ENCODE measurements at places on chromosomes 2 and 18.

- peak; percentile 92 for DNase-seq
These were observed 19.2 kb downstream of the NEURL3 start for GRCh38 chr2:96485751-96486651.

DNA sequence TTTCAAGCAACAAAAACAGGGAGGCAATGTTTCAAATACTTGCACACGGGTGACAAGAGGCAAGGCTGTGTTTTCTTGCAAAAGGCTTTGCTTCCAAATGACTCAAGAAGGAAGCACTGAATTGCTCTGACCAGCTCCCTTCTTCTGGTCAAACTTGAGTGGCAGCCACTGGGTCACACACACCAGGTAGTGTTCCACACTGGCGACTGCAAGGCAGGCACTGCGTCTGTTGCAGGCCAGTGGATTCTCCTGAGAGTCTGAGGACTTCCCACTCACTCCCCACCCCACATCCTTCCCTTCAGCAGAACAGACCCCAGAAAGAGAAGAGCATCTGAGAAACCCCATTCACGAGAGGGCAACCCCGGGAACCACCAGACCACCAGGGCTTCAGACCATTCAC is 19.8 kb downstream of the PARD6G start:
- DNase-seq: no peak

- DNase-seq: peak; percentile 86
These were observed 50.6 kb downstream of the SLC16A14 start for GRCh38 chr2:230018153-230018552.

DNA sequence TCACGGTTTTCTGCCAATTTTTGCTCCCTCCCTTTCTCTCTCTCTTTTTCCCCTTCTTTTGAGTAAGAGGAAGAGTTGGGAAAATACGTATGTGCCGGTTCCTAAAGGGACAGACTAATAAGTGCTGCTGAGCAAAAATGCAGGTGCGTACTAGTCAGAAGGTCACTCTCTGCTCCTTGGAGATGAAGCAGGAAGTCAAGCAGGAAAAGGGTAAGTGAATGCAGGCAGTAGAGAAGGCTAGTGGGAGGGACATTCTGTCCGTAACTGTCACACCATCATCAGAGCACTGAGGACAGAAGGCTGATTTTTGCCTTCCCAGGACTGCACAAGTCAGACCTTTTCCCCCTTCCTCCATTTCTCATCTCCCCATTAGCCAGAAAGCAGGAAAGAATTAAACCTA is 105.7 kb downstream of the CDH2 start:
- DNase-seq: no peak

DNA sequence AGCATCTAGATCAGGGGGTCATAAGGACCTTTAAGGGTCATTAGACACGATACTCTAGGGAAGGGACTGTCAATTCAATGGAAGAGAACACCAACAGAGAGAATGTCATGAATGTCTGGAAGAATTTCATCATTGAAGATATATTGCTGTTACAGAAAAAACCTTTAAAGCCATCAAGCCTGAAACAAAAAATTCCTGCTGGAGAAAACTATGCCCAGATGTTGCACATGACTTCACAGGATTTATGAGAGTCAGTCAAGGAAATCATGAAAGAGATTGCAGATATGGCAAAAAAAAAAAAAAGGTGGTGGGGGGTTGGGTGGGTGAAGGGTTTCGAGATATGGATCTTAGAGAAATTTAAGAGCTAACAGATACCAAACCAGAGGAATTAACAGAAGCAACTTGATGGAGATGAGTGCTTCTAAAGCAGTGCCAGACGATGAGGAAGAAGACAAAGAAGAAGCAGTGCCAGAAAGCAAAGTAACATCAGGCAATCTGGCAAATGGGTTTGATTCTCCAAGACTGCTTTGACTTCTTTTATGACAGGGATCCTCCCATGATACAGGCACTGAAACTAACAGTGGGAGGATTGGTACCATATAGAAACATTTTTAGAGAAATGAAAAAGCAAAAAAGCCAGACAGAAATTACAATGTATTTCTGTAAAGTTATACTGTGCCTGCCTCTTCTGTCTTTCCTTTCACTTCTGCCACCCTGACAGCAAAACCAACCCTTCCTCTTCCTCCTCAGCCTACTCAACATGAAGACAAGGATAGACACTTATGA is 28.5 kb downstream of the MAP4K3 start:
- no peak for DNase-seq

- no peak for DNase-seq
These were observed 116.3 kb downstream of the ZNF532 start for GRCh38 chr18:58980991-58981390.

DNA sequence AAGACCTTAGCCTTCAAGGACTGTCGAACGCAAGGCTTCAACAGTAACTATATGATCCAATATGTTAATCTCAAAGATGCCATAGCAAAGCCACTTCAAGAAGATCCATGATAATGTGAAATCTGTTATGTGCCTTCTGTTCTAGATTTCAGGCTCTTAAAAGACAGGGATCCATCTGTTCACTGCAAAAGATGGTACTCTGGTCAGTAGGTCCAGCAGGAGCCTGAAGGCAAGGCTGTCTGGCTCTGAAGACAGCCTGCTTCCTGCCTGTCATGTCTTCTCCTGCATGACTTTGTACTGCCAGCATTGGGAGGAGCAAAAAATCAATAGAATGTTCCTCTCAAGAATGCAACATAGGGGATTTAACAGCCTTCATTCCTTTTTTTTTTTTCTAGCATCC is 270.8 kb upstream of the PARD3B start:
- no peak for DNase-seq

GRCh38 chr18:4677006-4677405 is 221.9 kb upstream of the DLGAP1 start:
- no peak for DNase-seq

DNA sequence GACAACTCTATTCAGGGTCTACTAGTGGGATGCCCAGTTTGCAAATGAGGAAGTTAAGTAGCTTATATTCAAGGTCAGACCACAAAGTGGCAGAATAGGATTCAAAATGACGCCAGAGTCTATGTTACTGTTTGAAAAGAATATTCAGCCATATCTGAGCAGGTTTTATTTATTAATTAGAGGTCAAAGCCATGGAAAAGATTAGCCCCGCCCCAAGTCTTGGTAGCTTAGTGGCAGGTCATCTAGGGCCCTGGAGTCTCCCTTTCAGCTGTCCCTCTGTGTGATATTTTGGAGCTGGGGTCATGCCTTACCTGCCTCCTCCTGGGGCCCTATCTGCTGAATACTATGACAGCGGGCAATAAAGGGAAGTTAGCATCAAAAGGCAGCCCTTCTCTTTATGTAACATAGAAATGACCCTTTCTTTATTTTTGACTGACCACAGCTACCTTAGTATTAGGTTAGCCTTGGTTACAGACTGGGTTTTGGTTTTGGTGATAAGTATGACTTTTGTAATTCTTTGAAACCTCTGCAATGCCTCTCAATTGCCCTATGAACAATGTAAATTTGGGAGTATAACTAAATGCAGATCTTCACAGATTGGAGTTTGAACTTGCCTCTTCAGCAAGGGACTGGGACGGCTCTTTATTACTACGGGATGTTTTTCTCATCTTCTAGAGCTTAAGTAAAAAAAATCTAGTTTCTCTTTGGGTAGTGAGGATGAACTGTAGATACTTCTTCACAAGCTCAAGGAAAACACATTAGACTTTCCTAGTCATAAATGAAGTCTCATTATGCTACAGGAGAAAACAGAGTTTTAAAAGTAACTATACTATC is 153.0 kb upstream of the ITGA4 start:
- DNase-seq: no peak

DNA sequence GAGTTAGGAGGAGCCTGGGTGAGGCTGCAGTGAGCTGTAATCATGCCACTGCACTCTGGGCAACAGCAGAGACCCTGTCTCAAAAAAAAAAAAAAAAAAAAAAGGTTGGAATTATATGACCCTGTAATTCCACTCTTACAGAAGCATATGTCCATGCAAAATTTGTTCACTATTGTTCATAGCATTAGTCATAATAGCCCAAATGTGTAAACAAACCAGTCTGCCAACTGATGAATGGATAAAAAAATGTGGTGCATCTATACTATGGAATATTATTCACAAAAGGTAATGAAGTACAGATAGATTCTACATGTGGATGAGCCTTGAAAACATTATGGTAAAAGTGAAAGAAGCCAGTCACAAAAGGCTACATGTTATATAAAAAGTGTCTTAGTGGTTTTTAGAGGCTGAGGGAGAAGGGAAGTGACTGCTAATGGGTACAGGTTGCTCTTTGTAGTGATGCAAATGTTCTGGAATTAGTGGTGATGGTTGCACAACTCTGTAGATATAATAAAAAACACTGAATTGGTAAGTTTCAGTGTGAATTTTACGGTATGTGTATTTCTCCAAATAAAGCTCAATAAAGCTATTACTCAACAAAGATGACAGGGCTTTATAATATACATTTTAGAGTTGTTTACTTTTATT is 9.4 kb downstream of the COA5 start:
- DNase-seq: peak; percentile 73

DNA sequence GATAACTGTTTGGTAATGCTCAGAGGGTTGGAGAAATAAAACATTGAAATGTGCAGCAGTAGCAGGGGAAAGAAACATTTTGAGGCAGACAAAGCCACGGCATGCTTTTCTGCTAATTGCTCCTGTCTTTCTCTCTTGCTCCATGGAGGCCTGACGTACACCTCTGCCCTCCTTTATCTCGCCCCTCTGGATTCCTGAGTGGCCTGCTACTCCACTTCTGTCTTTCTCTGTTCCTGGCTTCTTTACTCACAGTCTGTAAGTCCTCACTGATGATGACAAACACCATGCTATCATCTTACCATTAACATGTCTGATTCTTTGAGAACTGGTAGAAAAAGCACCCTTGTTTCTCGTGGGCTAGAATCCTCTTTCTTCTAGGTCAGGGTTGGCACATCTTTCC is 392.9 kb downstream of the MEIS1 start:
- no peak for DNase-seq

DNA sequence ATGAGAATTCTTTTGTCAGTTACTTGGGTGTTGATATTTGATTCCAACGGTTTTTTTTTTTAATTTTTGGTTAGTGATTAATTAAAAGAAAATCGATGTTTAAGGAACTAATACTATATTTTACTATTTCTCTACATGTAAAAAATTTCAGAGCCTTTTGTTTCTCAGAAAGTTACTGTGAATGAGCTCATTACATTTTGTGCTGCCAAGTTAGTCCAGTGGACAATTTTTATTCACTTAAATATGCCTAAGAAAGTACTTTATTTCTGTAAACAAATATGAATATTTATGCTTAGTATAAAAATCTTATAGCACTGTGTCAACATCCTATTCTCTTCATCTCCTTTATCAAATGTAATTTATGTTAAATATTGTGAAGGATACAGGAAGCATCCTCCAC is 309.3 kb downstream of the CTNNA2 start:
- DNase-seq: no peak

- no peak for DNase-seq
These were observed 46.9 kb upstream of the CYP20A1 start for GRCh38 chr2:203191961-203192360.

GRCh38 chr2:38750891-38751595 is at the start of gene SRSF7:
TSS of gene SRSF7 (minus strand) at chr2:38751361. CDS start at chr2:38751256, 105 bp downstream.
- peak; percentile 100 for DNase-seq

DNA sequence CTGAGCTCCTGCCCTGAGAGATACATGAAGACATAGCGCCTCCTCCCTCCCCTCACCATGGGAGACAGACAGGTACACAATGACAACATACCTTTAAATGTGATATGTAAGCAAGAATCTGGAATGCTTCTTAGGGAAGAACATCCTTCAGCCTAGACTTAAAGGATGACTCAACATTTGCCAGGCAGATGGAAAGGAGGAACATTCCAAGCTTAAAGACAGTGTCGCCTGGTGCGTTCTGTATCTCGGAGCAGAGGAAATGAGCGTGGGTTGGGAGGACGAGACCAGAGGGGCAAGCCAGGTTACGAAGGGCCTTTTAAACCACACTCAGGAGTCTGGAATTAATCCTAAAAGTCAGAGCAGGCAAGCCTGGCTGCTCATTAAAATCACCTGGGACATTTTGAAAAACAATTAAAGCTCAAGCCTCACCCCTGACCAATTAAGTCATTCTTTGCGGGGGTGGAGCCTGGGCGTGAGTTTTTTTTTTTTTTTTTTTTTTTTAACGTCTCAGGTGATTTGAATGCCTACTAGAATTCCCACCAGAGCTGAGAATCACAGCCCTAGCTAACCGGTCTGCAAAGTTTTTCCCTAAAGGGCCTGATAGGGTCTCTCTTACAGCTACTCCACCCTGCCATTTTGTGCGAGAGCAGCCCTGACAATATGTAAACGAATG is 131.2 kb upstream of the SEC11C start:
- peak; percentile 85 for DNase-seq

DNA sequence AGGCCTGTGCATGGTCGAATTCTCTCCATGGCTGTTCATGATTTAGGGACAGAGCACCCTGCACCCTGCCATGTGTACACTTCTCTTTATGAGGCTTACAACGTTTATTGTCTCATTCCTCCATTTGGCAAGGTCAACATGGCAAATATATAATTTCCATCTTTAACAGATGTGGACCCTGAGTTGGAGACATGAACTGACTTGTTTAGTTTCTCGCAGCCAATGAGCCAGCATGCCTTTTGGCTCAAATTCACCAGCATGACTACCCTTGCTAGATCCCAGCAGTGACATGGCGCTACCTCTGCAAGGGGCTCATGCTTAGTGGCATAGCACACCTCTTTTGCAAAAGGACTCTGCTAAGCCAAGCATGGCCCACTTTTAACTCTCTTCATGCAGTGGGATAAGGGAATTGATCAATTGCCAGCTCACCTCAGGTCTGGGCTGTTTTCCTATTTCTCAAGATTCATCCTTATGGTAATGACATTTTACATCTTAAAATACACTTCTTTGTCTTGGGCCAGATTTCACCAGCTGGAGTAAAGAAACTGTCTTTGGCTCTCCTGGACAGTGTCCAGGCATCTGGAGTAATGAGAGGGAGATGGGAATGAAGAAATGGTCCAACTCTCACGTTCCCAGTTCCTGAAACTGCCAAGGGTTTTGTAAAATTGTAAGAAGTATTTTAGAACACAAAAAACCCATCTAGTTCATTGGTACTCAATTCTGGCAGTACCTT is 159.5 kb downstream of the SETBP1 start:
- DNase-seq: no peak

DNA sequence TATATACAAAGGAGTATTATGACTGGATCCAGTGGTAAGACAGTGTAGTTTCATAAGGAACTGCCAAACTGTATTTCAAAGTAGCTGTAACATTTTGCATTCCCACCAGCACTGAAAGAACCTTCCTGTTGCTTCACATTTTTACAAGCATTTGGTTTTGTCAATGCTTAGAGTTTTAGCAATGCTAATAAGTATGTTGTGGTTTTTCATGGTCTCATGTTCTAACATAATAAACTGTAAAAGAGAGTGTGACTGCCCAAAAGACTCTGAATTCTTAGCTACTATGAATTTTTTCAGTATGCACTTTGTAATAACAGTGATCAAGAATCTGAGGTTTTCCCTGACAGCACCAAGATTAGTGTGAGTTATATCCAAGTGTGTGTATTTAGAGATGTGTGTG is 604.2 kb downstream of the XIRP2 start:
- DNase-seq: no peak

- no peak for DNase-seq
These were observed 201.0 kb upstream of the SALL3 start for GRCh38 chr18:78778651-78779050.

- DNase-seq: no peak
These were observed 245.9 kb upstream of the REV1 start for GRCh38 chr2:99735753-99736152.

GRCh38 chr2:84851876-84852275 is 29.0 kb downstream of the TRABD2A start:
- DNase-seq: no peak
